NCI-H2171 (cell line): ENCODE measurements at places on chromosomes 6 and 20.

- DNase-seq = no peak
Observed at GRCh38 chr20:11159728-11160127, 485.9 kb upstream of the JAG1 start.

- DNase-seq = no peak
Observed at GRCh38 chr6:165906-166305, 126.4 kb upstream of the DUSP22 start.

GRCh38 chr20:45959956-45960630 lies 11.9 kb downstream of the ZNF335 start:
- no peak for DNase-seq

DNA sequence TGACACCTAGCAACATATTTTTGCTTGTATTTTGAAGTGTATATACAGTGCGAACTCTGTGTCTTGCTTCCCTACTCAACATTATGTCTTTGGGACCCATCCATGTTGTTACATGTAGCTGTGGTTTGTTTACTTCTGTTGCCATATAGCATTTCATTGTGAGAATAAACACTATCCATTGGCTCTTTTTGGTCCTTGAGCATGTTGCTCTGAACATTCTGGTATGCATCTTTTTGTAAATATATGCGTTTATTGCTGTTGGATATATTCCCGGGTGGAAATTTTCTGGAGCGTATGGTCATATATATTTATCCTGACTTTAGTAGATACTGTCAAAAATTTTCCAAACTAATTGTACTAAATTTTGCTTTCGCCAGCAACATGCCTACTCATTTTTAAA lies 222.5 kb upstream of the SPTLC3 start:
- DNase-seq = no peak

DNA sequence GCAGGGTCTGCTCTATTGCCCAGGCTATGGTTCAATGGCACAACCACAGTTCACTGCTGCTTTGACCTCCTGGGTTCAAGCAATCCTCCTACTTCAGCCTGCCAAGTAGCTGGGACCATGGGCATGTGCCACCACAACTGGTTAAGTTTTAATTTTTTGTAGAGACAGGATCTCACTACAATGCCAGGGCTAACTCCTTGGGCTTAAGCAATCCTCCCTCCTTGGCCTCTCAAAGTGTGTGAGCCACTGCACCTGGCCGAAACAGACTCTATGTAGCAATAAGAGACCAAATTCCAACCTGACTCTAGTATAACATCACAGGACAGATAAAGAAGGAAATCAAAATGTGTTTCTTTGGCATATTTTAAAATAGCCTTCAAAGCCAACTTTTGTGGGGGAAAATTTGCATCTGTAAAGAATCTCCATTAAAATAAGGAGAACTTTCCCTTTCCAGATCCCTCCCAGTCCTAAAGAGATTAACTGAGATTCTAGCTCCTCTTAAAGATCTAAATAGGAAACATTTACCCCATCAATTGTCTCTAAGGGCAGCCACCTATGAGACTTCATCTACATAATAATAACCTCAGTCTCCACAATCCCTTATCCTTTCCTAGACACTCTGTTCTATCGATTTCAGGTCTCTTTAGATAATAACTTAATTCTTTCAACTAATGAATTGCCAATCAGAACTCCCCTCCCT lies 94.7 kb upstream of the PLCB4 start:
- DNase-seq = no peak
